Muscle of leg (tissue), 16 donors: ENCODE measurements at places on chromosomes 7 and 10.
A peak's percentile ranks its signal among the peaks of the same experiment; 100 is the strongest.

DNA sequence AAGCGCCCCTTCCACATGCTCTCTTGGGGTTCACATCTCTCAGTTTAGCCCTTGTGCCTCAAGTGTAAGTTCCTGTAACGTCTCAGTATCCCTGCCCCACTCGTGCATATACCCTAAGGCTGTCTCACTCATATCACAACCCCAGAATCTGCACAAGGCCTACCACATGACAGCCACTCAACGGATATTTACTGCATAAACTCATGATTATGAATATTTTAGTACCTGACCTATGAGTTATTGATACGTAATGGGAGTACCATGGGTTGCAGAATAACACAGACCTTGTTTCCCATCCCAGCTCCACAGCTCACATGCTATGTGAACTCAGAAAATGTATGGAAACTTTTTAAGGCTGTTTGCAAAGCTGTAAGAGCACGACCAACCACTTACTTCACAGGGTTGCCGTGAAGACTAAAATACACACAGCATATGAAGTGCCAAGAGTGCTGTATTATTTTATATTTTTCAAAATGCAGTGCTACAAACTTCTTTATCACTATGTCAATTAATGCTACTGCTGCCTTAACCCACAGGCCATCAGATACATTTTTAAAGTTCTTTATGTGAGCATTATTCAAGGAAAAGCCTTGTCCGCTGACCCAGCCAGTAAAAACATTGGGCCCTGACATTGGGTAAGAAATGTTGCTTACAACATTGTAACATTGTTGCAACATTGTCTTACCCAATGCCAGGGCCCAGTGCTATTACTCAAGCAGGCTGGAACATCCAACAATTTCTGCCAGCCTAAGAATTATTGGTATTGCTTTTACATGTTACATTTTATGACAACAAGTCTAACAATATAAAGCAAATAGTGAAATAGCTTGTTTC lies 97.2 kb downstream of the JAZF1 start:
- DNase-seq = peak; percentile 85

GRCh38 chr10:70804421-70804808 lies 11.3 kb upstream of the SGPL1 start:
- DNase-seq = no peak

- peak; percentile 26 for DNase-seq
These were observed 25.5 kb downstream of the PRR15 start for GRCh38 chr7:29588900-29589696.

DNA sequence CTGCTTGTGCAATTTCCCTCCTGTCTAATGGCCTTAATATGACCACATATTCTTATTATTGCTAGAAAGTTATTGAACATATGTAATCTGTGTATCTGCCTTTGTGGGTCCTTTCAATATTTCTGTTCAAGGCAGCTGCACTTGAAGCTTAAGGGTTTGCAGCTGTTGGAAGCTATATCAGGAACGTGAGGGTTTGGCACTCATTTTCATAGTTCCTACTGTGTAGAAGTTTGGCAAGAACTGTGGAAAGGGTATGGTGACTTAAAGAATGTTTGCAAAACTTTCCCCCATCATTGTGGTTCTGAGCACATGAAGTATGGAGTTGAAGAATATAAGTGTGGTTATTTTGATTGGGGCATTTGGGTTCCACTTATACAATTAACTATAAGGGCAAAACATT lies 144.7 kb upstream of the SEMA3A start:
- peak; percentile 85 for DNase-seq

DNA sequence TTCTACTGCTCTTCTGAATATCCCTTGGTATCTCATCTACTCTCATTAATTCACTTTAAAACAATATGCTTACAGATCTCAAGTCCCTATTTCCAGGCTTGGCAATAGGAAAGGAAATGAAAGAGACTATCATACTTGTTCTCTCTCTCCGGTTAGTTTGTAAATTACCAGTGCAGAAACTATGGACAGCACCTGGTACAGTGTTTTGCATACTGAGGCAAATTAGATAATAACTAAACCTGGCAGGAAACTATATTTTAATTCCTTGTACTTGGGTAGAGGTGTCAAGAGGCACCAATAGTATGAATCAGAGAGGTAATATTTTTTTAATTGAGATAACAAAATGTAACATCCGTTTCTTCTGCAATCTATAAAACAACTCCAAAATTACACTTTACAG lies 97.7 kb upstream of the TMEM196 start:
- no peak for DNase-seq

DNA sequence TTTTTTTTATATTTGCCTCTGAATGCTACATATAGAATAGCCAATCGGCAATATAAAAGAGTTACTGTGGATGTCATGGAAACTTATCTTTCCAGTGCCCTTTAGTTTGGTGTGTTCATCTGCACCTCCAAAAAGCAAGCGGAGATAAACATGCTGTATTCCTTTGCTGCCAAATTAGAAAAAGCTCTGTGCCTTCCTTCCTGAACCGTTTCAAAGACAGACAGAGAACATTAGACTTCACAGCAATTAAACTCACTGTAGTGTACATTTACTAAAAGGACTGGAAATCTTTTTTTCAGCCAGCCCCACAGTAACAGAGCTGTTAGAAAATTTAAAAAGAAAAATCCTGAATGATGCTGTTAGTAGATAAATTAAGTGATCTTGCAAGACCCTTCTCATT lies 707.5 kb downstream of the LRMDA start:
- no peak for DNase-seq

- no peak for DNase-seq
These were observed 97.3 kb downstream of the GRID1 start for GRCh38 chr10:86269332-86269731.

GRCh38 chr7:105932835-105933477 lies 30.1 kb upstream of the CDHR3 start:
- DNase-seq = peak; percentile 93

DNA sequence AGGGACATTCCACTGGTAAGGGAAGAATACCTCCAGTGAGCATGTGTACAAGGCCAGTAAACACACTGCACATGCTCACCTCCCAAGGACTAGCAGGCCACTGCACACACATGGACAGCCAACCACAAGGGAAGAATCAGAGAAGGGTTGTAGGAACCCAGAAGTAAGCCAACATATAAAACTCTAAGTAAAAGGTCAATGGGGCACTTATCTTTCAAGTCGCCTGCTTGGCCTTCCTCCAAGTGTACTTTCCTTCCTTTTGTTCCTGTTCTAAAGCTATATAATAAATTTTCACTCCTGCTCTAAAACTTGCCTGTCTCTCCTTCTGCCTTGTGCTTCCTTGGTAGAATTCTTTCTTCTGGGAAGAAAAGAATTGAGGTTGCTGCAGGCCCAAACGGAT lies 33.0 kb downstream of the ORC5 start:
- DNase-seq = no peak

DNA sequence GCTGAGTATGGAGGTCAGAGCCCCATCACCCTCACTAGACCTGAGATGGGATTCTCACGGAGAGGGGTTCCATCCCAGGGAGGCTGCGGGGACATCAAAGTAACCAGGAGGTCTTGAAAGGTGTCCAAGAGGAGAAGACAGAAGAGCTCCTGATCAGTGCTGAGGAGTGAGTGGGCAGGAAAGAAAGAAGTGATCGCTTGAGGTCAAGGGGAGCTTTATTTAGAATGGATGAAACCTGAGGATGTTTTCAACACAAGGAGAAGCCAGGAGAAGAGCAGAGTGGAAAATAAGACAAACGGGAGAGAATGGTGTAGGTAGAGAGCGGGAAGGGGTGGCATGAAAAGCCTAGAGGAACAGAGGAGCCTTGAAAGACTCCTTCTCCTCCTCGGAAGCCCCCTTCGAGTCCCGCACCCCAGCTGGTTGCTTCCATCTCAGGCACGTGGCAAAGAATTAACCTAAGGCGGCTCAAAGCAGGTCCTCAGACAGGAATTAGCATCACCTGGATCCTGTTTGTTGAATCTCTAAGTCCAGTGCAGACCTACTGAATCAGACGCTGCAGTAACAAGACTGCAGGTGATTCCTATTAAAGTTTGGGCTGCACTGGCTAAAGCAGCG lies 5.8 kb downstream of the SVIL start:
- DNase-seq = no peak
